ENCODE measurements at places on chromosomes 5 and 9.

DNA sequence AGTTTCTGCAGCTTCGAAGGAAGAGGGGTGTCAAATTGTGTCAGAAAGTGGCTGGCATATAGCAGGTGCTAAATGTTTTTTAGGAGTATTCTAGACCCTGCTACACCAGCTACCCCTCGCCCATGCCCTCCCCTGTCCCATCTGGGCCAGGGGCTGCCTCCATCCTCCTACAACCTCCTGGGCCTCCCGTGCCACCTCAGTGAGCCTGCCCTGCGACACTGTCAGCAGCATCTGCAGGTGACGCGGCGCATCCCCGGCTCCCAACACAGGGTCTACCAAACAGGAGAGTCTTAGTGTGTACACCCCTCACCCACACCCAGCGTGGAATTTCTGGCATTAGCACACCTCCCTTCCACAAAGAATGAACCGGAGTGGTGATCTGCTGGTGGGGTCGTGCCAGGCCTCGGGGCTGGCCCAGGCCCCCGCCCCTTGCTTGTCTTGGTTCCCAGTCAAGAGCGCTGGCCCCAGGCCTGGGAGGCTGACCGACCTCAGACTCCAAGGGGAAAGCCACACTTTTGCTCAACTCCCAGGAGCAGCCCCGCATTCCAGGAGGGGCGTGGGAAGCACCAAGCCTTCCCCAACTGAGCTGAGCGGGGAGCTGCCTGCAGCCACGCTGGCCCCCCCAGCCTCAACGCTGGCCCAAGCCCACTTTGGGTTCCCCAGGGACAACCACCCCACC, 55.2 kb downstream of the NEURL1B start:
- no peak for DNase-seq

DNA sequence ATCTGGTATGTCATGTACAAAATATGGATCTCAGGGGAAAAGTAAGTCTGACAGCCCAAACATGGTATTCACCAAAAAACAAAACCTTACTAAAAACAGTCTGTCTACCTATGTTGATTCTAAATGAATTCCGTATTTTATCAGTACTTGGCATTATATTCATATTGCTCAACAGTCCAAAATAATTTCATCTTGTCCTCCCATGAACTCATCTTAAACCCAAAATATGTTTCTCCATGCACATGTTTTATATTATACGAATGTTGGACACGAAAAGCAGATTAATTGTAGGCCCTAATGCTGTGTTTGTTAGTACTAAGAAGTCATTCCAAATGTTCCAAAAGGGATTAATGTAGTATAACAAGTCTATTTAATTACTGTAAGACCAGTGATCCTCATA, 20.1 kb downstream of the NFIB start:
- no peak for DNase-seq

GRCh38 chr5:122501089-122501435, 189.0 kb downstream of the SNCAIP start:
- DNase-seq = no peak

GRCh38 chr5:132225165-132226032, 2.3 kb downstream of the P4HA2 start:
- DNase-seq = peak; percentile 88

- DNase-seq = no peak
Observed at GRCh38 chr9:133945314-133945975, 46.7 kb downstream of the VAV2 start.

All from Daoy (cell line).